PC-9 (cell line): ENCODE measurements at places on chromosomes 4 and X.

- H3K36me3 ChIP-seq, result peaks cover 10% of the 10 kb centered on the region; the same call in 1 of the 2 replicates
- H3K4me1 ChIP-seq, result peaks cover 24% of the 10 kb centered on the region
- DNase-seq, result no peak
- H3K27ac ChIP-seq, result peak overlapping the region; percentile 56
Measured at GRCh38 chr4:1249731-1250526, 999 bp upstream of the CTBP1 start.

- H3K4me3 ChIP-seq, result no peak overlapping the region
- H3K36me3 ChIP-seq, result no peaks in the 10 kb centered on the region
- H3K4me1 ChIP-seq, result no peaks in the 10 kb centered on the region
- H3K27me3 ChIP-seq, result no peaks in the 10 kb centered on the region
Measured at GRCh38 chr4:77395481-77395880, 210.1 kb upstream of the CXCL13 start.

- no peaks in the 10 kb centered on the region for H3K36me3 ChIP-seq
- no peaks in the 10 kb centered on the region for H3K4me1 ChIP-seq
- DNase-seq, result no peak
- peaks cover 60% of the 10 kb centered on the region for H3K27me3 ChIP-seq
- no peak overlapping the region for H3K4me3 ChIP-seq
Measured at GRCh38 chrX:153400146-153401132, 711 bp downstream of the PNMA6E start.

DNA sequence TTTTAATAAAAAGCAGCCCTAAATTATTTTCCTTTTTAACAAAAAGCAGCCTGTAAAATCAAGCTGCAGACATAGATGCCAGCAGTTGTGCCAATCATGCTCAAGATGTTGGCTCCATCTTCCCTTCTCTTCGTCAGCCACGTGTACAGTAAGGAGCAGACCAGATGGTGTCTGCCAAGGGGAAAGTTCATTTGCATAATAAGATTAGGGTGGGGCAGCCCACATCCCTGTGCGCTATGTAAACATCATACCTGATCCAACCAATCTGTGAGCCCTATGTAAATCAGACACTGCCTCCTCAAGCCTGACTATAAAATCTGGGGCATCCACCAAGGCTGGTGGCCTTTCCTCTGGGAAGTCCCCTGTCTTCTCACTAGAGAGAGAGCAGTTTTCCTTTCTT, 23.1 kb upstream of the C1GALT1C1 start:
- H3K27me3 ChIP-seq, result no peaks in the 10 kb centered on the region
- no peak overlapping the region for H3K4me3 ChIP-seq
- peaks cover 10% of the 10 kb centered on the region; the same call in 1 of the 2 replicates for H3K4me1 ChIP-seq
- H3K36me3 ChIP-seq, result no peaks in the 10 kb centered on the region
- no peak for DNase-seq

DNA sequence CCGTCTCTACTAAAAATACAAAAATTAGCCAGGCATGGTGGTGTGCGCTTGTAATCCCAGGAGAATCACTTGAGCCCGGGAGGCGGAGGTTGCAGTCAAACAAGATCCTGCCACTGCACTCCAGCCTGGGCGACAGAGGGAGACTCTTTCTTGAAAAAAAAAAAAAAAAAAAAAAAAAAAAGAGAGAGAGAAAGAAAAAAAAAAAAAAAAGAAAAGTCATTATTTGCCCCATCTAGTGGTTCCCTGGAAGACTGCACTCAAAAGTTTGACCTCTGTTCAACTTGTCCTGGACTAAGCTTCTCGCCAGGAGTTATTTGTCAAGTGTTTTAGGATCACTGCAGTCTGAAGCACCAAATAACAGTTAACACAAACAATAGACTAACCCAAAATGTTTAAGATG, 45.3 kb upstream of the KCTD8 start:
- no peaks in the 10 kb centered on the region for H3K27me3 ChIP-seq
- H3K36me3 ChIP-seq, result no peaks in the 10 kb centered on the region
- H3K4me1 ChIP-seq, result no peaks in the 10 kb centered on the region
